ENCODE measurements at places on chromosomes 1 and 21. TPM values are rescaled to one million over a fixed set of nuclear protein-coding genes. Genes with fewer than 3 reads are reported as not detected.

Gene SERINC2
- 0.16 TPM for total RNA-seq

Gene SCCPDH
- 39.4 TPM for total RNA-seq

Gene IVL
- total RNA-seq = not detected

Gene RNU1-1
- total RNA-seq = 820 TPM

Gene UTS2
- not detected for total RNA-seq

Gene SAMD13
- total RNA-seq = 1.2 TPM

Gene CD1B
- not detected for total RNA-seq

Gene ITLN2
- total RNA-seq = not detected

Gene FCMR
- total RNA-seq = 49.4 TPM

Gene USF1
- 52.1 TPM for total RNA-seq

Gene KRTAP12-2
- not detected for total RNA-seq

DNA sequence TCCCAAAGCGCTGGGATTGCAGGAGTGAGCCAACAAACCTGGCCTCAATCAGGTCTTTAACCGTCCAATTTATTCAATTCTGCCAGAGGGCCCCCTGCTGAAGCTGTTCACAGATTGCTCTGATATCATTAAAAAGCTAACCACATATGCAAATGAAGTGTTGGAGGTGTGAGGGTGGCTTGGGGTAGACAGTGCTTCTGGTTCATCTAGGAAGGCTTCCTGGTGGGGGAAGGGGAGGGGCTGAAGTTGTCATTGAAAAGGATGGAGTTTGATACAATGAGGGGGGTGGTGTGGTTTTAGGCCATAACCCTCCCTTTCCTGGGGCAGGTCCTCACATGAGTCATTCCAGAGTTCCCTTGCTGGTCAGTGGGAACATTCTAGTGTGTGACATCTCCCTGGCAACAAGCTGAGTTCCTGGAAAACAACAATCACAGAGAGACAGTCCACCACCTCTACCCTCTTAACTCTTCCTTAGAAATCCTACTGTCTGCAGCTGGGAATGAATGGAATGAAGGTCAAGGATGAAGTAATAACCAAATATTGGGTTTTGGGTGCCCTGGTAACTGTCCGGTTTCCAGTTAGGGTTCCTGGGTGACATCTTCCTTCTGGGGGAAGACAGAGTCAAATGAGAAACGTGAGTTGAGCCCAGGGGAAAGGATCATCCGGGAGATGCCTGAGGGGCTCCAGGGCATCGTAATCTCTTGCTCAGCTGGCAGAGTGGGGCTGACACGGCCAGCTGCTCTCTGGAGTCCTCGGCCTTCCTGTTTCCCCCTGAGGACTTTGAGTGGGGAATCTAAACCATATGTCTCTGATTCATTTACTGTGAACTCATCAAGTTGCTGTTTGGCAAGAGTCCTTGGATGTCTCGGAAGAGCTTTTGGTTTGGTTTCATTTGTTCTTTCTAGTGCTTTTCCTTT, 32.2 kb downstream of the BATF3 start:
- H3K36me3 ChIP-seq = no peaks in the 10 kb centered on the region
- DNase-seq = peak; percentile 60
- peaks cover 29% of the 10 kb centered on the region for H3K4me1 ChIP-seq

GRCh38 chr1:228317891-228318810, 88.5 kb downstream of the TRIM11 start:
- no peak for DNase-seq
- H3K27ac ChIP-seq = no peak overlapping the region
- peaks cover 2% of the 10 kb centered on the region for H3K36me3 ChIP-seq

GRCh38 chr1:2047749-2048729, 2.2 kb upstream of the PRKCZ start:
- no peaks in the 10 kb centered on the region for H3K36me3 ChIP-seq
- no peak for DNase-seq
- H3K27ac ChIP-seq = peak overlapping the region; percentile 22
- peaks cover 25% of the 10 kb centered on the region for H3K4me1 ChIP-seq

- no peak for DNase-seq
These were observed 348.7 kb downstream of the OMA1 start for GRCh38 chr1:58197811-58198210.

GRCh38 chr1:41493117-41493536, 8.6 kb upstream of the EDN2 start:
- DNase-seq = peak; percentile 58
- H3K27me3 ChIP-seq = peaks cover 25% of the 10 kb centered on the region
- no peak overlapping the region for H3K27ac ChIP-seq

- H3K4me1 ChIP-seq = no peaks in the 10 kb centered on the region
- no peak overlapping the region for H3K27ac ChIP-seq
- DNase-seq = no peak
These were observed 819.0 kb upstream of the ADGRL4 start for GRCh38 chr1:79825551-79825950.

DNA sequence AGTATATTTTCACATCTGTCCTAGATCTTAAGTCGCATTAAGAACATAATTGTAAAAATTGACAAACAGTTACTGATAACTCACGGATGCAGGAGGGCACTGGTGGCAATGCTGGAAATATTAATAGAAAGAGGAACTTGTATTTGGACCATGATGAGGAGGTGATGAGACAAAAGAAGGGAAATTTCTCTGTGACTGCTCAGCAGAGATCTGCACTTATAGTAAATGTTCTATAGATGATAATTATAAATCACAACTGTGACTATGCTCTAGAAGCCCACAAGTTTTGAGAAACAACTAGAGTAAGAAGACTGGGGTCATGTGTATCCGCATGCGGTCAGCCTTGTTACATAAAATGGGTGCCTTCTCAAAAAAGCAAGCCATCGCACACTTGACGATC, 8.7 kb upstream of the DUSP12 start:
- H3K36me3 ChIP-seq = no peaks in the 10 kb centered on the region
- peaks cover 5% of the 10 kb centered on the region for H3K27me3 ChIP-seq
- no peak overlapping the region for H3K4me3 ChIP-seq
- no peak for DNase-seq
- no peak overlapping the region for H3K27ac ChIP-seq

All from activated CD8-positive, alpha-beta T cell treated with anti-CD3 and anti-CD28 coated beads for 36 hours (primary cell).